ENCODE measurements at places on chromosomes 6 and 20.
A peak's percentile ranks its signal among the peaks of the same experiment; 100 is the strongest.

DNA sequence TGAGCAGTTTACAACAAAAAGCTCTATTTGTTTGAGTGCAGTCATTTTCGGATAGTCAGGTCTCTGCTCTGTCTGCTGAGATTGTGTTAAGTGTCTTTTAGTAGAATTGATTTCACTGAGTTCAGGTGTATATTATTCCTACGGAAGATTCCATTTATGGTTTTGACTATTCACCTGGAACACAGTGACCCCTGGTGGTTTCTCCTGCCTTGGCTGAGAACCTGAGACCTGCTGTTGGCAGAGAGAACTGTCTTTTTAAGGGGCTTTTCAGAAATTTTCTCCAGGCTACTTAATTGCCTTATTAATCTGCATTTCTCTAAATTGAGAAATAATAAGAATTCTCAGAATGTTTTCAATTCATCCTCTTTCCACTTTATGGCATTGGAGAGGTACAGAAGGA, 508.0 kb downstream of the TBC1D32 start:
- no peak for DNase-seq

DNA sequence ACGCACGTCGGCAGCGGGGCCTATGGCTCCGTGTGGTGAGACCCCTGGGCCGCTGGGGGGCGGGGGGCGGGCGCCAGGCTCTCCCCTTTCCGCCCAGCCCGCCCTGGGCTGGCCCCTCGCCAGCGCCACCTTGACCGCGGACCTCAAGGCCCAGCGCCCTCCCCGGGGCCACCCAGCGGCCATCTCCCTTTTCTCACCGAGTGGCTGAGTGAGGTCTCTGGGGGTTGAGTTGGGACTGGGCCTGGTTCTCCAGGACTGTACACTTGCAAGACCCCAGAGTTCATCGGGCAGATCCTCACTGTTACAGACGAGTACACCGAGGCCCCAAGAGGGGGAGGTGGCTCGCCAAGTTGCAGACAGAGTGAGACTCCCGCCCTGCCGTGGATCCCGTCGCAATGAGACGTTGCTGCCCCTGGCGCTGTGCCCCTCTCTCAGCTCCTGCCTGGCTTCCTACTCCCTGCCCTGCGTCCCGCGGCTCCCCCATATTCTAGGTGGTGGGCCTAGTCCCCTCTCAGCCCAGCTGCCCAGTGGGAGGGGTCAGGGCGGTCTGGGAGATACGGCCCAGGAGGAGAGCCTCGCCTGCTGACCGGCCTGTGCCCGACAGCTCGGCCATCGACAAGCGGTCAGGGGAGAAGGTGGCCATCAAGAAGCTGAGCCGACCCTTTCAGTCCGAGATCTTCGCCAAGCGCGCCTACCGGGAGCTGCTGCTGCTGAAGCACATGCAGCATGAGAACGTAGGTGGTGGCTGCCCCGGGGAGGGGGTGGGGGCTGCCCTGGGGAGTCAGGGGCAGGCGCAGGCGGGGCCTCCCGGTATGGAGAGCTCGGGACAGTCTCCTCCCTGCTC, 576 bp downstream of the MAPK13 start:
- peak; percentile 52 for DNase-seq

- DNase-seq: no peak
Measured at GRCh38 chr20:43725666-43726065, 1.1 kb downstream of the GTSF1L start.

DNA sequence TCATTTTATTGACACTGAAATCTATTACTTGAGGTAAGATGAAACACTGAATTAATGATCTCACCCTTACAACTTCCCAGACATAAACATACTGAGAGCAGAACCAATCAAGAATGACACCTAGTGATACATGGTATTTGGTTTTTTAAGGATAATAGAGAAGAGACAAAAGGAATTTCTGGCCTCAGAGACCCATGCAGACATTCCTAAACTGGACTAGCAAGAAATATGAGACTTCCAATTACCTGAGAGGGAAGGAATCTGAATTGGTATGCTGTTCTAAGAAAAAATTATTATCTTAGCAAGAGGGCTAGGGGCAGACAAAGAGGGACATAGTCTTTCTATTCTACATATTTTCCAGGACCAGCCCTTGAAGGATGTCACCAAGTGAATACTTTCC, 141.1 kb downstream of the BMP5 start:
- no peak for DNase-seq

DNA sequence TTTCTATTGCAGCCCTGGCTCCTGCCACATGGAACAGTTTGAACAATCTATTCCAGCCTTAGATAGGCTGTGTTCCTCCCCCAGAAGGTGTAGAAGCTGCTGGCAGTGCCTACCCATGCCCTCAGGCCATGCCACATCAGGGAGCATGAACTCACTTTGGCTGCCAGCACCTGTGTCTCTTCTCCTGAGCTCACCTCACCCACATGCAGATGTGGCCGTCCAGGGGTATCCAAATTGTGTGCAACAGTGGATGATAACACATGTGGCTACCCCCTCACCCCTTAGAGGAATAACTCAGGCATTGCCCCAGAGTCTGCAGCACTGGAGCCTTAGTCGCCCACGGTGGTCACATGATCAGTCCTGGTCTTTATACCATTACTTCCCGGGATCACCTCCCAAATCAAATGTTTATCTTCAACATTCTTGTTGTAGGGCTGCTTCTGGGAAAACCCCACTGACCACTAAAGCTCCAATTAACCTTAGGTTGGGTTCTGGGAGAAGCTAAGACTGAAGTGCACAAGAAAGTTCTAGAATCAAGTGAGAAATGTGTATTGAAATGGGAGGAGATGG, 110.4 kb downstream of the BANF2 start:
- no peak for DNase-seq

- no peak for DNase-seq
Measured at GRCh38 chr20:48421547-48421946, 406.3 kb downstream of the PREX1 start.

DNA sequence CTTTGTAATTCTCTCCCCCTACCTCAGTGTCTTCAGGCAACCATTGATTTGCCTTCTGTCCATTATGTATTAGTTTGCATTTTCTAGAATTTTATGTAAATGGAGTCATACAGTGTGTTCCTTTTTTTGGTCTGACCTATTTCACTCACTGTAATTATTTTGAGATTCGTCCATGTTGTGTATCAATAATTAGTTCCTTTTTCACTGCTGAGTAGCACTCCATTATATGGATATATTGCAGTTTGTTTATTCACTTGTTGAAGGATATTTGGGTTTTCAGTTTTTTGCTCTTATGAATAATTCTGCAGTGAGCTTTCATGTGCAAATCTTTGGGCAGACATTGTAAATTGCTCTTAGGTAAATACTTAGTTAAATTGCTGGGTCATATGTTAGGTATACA, 97.1 kb downstream of the CTNNBL1 start:
- no peak for DNase-seq

DNA sequence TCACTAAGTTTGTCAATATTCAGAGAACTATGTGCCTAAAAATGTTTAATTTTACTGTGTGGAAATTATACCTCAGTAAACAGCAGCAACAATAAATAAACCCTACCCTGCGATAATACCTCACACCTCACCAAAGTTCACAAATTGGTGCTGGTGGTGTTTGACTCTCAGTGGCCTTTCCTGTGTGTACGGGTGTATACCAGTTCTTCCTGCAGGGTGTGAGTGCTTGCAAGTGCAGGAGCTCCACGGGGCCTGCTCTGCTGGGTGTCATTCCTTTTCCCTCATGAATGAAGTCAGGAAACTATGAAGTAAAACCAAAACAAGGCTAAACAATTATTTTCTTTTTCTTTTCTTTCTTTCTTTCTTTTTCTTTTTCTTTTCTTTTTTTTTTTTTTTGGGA, 4.1 kb upstream of the ENPP5 start:
- DNase-seq: no peak

- no peak for DNase-seq
Measured at GRCh38 chr6:13910443-13910842, 14.3 kb upstream of the RNF182 start.

DNA sequence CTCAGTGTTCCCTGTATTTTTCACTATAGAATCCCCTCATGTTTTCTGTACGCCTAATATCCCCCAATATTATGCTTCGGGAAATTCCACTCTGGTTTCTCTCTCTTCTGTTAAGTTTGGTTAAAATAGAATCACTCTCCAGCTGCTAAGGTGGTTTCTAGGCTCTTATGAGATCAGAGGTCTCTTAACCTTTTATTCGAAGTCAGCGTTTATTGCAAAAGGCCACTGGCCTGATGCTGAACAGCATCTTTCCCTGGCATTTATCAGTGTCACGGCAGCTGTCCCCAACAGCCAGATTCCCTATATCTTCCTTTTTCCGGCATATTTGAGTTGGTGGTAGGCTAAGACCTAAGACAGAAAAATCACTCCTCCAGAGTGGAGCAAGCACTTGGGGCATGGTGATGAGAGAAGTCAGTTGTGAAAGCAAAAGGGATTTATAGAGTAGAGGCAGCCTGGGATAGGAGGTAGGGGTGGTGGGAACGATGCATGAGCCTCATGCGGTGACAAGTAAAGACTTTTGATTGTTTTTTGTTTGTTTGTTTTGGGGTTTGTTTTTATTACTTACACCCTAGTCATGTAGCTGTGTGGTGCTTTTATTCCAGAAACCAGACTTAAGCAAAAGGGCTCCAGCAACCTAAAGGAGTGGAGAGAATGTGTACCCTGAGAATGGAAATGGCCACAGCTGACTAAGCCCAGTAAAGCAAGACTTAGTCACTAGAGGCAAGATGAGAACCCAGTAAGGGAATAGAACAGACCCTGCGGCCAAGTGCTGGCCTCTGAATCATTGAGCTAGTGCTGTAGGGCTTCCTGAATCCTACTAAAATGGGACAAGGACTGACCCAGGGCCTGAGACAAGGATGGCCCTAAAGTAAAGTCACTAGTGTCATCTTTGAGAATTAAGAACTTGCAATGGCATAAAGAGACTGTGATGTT, 233.0 kb upstream of the PRND start:
- no peak for DNase-seq

DNA sequence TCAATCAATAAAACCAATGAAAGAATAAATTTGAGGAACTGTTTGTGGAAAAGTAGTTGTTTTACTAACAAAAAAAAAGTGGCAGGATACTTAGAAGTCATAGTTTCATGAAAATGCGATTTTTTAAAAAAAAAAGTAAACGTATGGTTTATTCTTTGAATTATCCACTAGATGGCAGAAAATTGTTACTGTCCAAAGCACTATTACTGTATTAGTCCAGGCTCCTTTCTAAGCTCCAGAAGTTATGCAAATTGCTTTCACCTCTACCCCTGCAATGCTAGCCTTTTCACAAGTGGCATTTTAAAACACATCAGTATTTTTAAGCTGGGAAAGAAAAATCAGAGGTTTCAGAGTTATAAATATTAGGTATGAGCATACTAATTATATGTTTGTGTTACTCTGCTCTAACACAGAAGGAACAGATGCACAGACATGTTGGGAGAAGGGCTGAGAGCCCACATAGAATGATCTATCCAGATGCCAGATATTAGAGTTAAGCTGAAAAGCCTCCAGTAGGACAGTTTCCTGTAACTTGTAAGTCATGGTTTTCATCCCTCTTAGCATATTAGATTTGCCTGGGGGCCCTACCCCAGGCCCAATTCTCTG, 63.9 kb downstream of the FHL5 start:
- DNase-seq: no peak

DNA sequence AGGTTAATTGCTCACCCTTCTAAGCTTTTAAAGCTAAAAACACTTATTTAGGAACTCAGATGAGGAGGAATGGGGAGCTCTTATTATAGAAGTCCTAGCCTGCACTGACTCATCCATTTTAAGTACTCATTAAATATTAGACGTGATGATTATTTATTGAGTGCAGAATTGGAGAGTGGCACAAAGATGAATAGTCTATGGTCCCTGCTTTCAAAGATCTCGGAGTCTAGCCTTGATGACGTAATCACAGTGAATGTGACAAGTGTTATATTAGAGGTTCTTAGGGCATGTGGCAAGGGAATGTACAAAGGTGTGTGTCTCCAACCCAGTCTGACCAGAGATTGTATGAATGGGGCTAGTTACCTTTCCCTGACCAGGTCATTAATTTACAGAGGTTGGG, 68.7 kb upstream of the CD83 start:
- no peak for DNase-seq

Measured in stimulated activated CD8-positive, alpha-beta memory T cell treated with anti-CD3 and anti-CD28 coated beads, Interleukin-4, amount 100 ng/mL, for 4 hours (primary cell).